ENCODE measurements at places on chromosomes 6 and 20. TPM values are rescaled to one million over a fixed set of nuclear protein-coding genes. Genes with fewer than 3 reads are reported as not detected.

GRCh38 chr20:4637081-4637797 is 84.5 kb upstream of the PRND start:
- DNase-seq = no peak
- no peak overlapping the region for H3K4me3 ChIP-seq
- H3K27ac ChIP-seq = no peak overlapping the region

GRCh38 chr20:9535449-9535848 is 21.1 kb downstream of the LAMP5 start:
- H3K27ac ChIP-seq = no peak overlapping the region
- no peak for DNase-seq
- H3K36me3 ChIP-seq = no peaks in the 10 kb centered on the region
- no peaks in the 10 kb centered on the region for H3K4me1 ChIP-seq
- no peaks in the 10 kb centered on the region for H3K27me3 ChIP-seq
- H3K4me3 ChIP-seq = no peak overlapping the region

- H3K27ac ChIP-seq = no peak overlapping the region
- H3K4me3 ChIP-seq = no peak overlapping the region
- no peaks in the 10 kb centered on the region for H3K36me3 ChIP-seq
Observed at GRCh38 chr6:62523630-62524029, 237.6 kb upstream of the KHDRBS2 start.

DNA sequence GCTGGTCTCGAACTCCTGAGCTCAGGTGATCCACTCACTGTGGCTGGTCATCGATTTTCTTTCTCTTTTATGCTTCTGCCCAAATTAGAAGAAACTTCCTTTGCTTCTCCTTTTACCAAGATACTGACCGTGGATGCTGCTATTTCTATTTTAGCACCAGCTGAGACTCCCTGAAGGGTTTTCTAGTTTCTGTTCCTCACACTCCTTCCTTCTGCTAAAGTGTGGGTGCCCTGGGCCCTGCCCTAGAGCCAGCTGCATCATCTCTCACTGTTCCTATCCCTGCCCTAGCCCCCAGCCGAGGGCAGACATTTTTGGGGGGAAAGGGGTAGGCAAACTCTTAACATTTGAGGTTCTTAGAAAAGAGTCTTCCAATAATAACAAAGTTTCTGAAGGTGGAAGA is 6.3 kb downstream of the SMOC2 start:
- H3K27me3 ChIP-seq = no peaks in the 10 kb centered on the region
- H3K4me1 ChIP-seq = no peaks in the 10 kb centered on the region

- peaks cover 3% of the 10 kb centered on the region for H3K4me1 ChIP-seq
- H3K36me3 ChIP-seq = no peaks in the 10 kb centered on the region
- H3K27me3 ChIP-seq = no peaks in the 10 kb centered on the region
- H3K4me3 ChIP-seq = peak overlapping the region; percentile 27
- DNase-seq = peak; percentile 71
Observed at GRCh38 chr20:17995967-17996819, 27.4 kb downstream of the MGME1 start.

DNA sequence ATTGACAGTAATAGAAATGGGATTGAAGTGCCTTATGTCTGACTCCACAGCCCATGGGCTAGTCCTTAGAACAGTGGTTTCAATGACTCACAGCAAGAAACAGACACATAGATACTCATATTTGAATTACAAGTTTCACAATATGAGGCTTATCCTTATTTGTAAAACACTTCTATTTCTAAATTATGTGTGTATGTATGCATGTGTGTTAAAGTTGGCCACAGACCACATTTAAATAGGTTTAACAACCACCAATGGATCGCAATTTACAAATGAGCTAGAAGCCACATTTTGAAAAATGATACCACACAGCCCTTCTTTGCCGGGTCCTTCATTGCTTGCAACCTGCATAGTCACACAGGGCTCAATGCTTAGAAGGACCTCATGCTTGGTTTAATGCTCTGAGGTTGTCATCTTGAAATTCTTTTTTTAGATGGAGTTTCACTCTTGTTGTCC is 157.8 kb upstream of the PREP start:
- peaks cover 5% of the 10 kb centered on the region for H3K4me1 ChIP-seq
- H3K27ac ChIP-seq = no peak overlapping the region
- H3K27me3 ChIP-seq = no peaks in the 10 kb centered on the region
- peak; percentile 9 for DNase-seq
- H3K4me3 ChIP-seq = no peak overlapping the region

DNA sequence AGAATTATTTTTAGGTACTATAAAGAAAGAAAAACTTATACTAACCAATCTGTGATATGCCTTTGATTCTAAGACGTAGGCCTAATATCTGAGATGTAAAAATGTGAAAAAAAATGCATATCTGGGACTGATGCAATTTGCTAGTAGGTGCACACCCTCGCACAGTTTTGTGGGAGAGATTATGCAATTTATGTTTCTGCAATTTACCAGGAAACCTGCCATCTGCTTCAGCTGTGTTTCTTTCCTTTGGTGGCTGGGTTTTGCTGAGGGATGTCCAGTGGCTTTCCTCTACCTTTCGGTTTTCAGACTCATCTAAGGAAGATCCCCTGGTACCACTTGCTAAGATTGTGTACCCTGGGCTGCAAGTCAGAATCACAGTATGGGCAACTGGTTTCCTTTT is 186.9 kb downstream of the ZFP64 start:
- DNase-seq = no peak
- no peak overlapping the region for H3K27ac ChIP-seq
- no peaks in the 10 kb centered on the region for H3K27me3 ChIP-seq
- no peak overlapping the region for H3K4me3 ChIP-seq

DNA sequence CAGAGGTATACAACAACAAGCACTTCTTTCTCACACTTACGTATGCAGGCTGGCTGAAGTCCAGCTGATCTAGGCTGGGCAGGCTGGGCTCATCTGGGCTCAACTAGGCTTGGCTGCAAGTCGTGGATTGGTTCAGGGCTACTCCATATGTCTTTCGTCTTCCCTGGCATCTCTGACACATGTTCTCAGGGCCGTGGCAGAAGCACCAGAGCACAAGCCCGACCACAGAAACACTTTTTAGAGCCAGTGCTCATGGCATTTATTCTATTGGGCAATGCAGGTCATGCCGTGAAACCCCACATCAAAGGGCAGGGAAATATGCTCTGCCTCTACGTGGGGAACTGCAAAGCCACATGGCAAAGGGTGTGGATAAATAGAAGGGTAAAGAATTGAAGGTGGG is 93.8 kb downstream of the RIN2 start:
- H3K36me3 ChIP-seq = no peaks in the 10 kb centered on the region
- H3K4me3 ChIP-seq = no peak overlapping the region
- no peaks in the 10 kb centered on the region for H3K27me3 ChIP-seq
- no peak overlapping the region for H3K27ac ChIP-seq
- no peak for DNase-seq

DNA sequence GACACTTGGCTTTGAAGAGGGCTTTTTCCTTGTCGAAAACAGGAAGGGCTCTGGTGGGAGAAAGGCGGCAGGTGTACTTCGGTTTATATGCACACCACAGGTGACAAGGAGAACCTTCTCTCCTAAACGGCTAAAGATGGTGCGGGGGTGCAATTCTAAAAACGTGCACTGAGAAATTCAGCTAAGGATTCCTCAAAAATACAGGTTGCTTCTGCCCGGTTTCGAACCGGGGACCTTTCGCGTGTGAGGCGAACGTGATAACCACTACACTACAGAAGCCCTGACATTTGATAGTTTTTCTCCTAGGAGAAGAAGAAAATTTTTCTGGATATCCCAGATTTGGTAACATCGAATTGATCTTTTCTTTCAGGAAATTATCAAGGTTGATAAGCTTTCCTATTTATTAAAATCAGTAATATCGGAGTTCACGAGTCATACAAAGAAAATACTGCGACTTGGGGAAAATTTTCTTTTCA is 32.0 kb downstream of the POM121L2 start:
- H3K27ac ChIP-seq = no peak overlapping the region
- H3K4me3 ChIP-seq = no peak overlapping the region
- H3K27me3 ChIP-seq = peaks cover 61% of the 10 kb centered on the region
- H3K36me3 ChIP-seq = no peaks in the 10 kb centered on the region

- no peak overlapping the region for H3K27ac ChIP-seq
- H3K27me3 ChIP-seq = no peaks in the 10 kb centered on the region
- H3K36me3 ChIP-seq = peaks cover 50% of the 10 kb centered on the region
- H3K4me1 ChIP-seq = no peaks in the 10 kb centered on the region
Observed at GRCh38 chr20:34943808-34944567, 11.6 kb downstream of the GSS start.

DNA sequence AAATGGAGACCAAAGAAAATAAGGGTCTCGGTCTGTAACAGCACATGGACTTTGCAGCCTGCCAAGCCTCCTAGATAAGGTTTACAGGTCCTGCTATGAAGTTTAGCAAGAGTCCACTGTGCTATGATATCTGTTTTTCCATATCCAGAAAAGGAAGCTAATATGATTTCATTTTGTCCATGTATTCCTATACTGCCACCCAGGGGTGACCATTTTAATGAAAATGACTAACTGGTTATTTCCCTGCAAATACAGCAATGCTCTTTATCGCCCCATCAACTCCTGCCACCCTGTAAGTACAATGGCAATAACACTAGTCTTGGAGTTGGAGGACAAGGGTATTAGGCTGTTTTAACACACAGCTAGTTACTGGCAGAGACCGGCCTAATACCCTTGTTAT is 115.2 kb upstream of the GLP1R start:
- peak overlapping the region; percentile 38 for H3K27ac ChIP-seq
- H3K4me1 ChIP-seq = peaks cover 21% of the 10 kb centered on the region
- H3K27me3 ChIP-seq = peaks cover 3% of the 10 kb centered on the region

DNA sequence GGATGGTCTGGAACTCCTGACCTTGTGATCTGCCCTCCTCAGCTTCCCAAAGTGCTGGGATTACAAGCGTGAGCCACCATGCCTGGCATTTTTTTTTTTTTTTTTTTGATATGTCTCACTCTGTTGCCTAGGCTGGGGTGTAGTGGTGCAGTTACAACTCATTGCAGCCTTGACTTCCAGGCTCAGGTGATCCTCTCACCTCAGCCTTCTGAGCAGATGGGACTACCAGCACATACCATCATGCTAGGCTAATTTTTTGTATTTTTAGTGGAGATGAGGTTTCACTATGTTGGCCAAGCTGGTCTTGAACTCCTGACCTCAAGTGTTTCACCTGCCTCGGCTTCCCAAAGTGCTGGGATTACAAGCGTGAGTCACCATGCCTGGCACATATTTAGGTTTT is 34.3 kb downstream of the PHF20 start:
- H3K36me3 ChIP-seq = peaks cover 29% of the 10 kb centered on the region
- no peak for DNase-seq
- H3K27ac ChIP-seq = no peak overlapping the region
- H3K27me3 ChIP-seq = no peaks in the 10 kb centered on the region
- H3K4me1 ChIP-seq = no peaks in the 10 kb centered on the region

GRCh38 chr20:11098888-11099287 is 425.1 kb upstream of the JAG1 start:
- H3K4me1 ChIP-seq = no peaks in the 10 kb centered on the region
- DNase-seq = no peak
- no peaks in the 10 kb centered on the region for H3K27me3 ChIP-seq
- no peak overlapping the region for H3K4me3 ChIP-seq
- no peak overlapping the region for H3K27ac ChIP-seq

DNA sequence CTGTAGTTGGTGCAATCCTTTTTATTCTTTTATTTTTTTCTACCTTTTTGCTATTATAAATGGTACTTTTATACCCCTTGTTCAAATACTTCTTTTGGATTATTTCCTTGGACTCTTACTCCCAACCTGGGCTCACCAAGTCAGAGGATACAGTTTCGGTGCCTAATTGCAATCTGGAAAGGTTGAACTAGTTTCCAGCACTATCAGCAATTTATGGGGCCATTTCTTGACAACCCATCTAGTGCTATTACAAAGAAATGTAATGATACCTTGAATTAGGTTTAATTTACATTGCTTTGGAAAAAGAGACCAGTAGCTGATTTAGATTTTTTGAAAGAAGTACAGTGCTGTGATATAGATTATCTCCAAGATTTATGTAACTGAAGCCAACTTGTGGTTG is 5.2 kb downstream of the PTPRA start:
- DNase-seq = no peak
- no peaks in the 10 kb centered on the region for H3K27me3 ChIP-seq
- peaks cover 29% of the 10 kb centered on the region for H3K4me1 ChIP-seq
- H3K4me3 ChIP-seq = no peak overlapping the region
- H3K36me3 ChIP-seq = no peaks in the 10 kb centered on the region

- H3K4me1 ChIP-seq = peaks cover 7% of the 10 kb centered on the region
- no peaks in the 10 kb centered on the region for H3K36me3 ChIP-seq
- no peak overlapping the region for H3K4me3 ChIP-seq
Observed at GRCh38 chr6:142567461-142567860, 265.7 kb downstream of the ADGRG6 start.

GRCh38 chr20:50320005-50320900 is 129.6 kb downstream of the CEBPB start:
- no peaks in the 10 kb centered on the region for H3K27me3 ChIP-seq
- H3K27ac ChIP-seq = no peak overlapping the region
- no peaks in the 10 kb centered on the region for H3K36me3 ChIP-seq
- no peaks in the 10 kb centered on the region for H3K4me1 ChIP-seq
- DNase-seq = no peak

- H3K4me1 ChIP-seq = peaks cover 22% of the 10 kb centered on the region
- H3K27ac ChIP-seq = no peak overlapping the region
- H3K36me3 ChIP-seq = no peaks in the 10 kb centered on the region
Observed at GRCh38 chr6:41372832-41373626, 37.6 kb downstream of the NCR2 start.

DNA sequence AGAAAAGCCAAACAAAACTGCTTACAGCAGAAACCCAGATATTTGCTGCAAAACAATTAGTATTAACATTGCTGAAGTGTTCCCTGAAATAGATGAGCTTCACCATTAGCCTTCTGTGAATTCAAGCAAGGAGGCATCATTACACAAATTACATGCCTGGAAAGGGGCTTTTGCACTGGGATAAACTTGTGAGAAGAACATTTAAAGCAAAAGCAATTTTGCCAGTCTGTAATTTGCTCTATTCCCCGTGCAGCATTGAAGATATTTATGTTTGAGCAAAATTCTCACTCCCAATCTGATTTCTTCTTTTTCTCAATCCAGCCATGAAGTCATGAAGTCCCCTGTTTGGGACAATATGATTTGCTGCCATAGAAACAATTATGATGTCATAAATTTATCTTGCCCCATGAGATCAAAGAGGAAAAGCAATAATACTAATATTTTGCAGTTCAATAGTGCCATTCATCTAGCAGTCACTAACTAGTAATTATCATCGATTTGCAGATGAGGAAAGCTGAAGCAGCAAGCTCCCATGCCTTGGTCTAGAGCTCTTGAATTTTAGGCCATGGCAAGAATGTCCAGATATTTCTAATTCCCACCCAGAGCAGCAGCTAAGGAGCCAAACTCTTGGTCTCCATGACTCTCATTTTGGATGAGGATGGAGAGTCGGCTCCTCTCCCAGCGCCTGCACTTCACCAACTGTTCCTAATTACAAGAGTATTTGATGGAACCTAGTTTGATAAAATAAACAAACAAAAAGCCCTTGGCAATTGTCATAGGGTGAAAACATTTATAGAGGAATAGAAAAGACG is 49.5 kb upstream of the CCN6 start:
- H3K27ac ChIP-seq = no peak overlapping the region
- DNase-seq = no peak
- no peaks in the 10 kb centered on the region for H3K4me1 ChIP-seq

The TMEM74B gene
- total RNA-seq = not detected

The SNAI1 gene
- total RNA-seq = 1.4 TPM

The ENPP1 gene
- not detected for total RNA-seq

The CHMP4B gene
- total RNA-seq = 49.0 TPM

The SALL4 gene
- not detected for total RNA-seq

The CRISP2 gene
- total RNA-seq = not detected

The OOEP gene
- total RNA-seq = 0.69 TPM

The RAET1E gene
- total RNA-seq = not detected

The TRIM10 gene
- not detected for total RNA-seq

The C6orf118 gene
- not detected for total RNA-seq

The MLN gene
- not detected for total RNA-seq
